ENCODE measurements at places on chromosomes 4 and X.

- no peak for DNase-seq
Observed at GRCh38 chrX:15529165-15529564, 28.6 kb downstream of the BMX start.

GRCh38 chrX:13498238-13498637, 71.2 kb upstream of the EGFL6 start:
- no peak for DNase-seq

DNA sequence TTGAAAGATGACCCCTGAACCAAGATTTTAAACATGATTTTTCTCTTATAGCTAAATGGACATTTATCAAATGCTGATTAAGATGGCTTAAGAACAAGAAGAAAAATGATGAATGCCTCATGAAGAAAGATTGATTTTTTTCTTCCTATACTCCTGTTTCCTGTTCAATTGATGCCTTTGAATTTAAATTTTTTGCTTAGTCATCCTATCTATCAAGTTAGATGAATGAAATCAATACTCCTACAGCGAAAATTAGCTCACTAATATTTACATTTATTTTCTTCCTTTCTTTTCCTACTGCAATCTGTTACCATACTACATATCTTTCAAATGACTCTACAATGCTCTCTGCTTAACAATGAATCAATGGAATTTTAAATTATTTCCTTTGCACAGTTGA, 773.6 kb upstream of the DIAPH2 start:
- no peak for DNase-seq

DNA sequence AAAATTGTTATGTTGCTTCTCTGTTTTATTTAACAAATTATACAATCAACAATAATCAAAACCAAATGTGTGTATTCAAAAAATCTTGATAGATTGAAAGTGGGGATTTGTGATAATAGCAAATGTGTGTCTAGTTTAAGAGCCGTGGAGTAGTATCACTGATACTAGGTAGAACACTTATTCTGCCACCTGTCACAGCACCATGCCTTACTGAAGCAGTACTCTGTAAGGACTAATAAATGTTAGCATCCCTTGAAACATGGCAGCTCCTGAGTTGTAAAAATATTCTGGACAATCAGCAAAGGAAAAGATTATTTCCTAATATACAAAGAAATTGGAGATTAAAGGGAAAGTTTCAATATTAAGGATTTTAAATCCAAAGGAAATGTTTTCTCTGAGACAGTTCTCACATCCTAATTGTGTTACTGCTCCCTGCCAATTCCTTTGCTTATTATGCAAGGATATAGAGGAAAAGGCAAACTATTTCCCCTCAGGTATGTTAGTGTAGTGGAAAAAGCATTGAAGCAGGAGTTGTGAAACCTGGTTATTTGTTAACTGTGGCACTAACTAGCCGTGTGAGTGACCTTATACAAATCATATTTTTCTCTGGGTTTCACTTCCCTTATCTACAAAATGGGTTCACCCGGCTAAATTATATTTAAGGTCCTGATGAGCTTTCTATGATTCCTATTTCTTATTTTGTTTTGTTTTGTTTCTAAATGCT, 303.1 kb downstream of the ARHGAP24 start:
- no peak for DNase-seq

- DNase-seq = no peak
Observed at GRCh38 chrX:133674726-133675470, 259.6 kb upstream of the GPC4 start.

DNA sequence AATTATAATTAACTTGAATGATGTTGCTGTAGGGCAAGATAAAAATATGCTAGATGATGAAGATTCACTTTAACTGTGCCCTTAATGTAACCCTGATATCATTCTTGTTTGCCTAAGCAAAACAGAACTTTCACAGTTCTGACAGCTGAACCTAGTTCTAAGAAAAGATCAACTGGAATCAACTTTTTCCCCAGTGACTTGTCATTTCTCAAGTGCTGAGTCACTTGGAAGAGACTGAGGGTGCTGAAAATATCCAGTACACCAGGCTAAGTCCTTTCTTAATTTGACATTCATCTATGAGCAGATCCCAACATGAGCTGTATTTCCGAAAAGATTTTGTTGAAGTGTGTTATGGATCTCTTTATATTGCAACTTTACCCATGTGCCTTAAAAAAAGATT, 140.4 kb downstream of the MID1IP1 start:
- no peak for DNase-seq

DNA sequence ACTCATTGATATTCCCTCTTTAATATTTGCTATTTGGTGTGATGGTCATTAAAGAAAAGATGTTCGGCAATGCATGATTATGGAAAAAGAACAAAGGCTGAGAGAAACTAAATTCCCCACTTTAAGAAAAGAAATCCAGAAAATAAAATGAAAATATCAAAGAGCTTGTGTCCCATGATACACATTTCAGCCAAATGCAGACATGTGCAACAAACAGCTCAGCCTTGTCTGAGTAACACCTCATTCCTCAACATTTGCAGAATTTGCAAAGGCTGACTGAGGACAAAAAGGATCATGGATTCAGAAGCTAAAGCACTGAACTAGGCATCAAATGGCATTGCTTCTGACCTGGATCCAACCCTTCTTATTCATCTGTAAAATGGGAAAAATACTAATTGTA, 281.0 kb downstream of the RAB28 start:
- no peak for DNase-seq

DNA sequence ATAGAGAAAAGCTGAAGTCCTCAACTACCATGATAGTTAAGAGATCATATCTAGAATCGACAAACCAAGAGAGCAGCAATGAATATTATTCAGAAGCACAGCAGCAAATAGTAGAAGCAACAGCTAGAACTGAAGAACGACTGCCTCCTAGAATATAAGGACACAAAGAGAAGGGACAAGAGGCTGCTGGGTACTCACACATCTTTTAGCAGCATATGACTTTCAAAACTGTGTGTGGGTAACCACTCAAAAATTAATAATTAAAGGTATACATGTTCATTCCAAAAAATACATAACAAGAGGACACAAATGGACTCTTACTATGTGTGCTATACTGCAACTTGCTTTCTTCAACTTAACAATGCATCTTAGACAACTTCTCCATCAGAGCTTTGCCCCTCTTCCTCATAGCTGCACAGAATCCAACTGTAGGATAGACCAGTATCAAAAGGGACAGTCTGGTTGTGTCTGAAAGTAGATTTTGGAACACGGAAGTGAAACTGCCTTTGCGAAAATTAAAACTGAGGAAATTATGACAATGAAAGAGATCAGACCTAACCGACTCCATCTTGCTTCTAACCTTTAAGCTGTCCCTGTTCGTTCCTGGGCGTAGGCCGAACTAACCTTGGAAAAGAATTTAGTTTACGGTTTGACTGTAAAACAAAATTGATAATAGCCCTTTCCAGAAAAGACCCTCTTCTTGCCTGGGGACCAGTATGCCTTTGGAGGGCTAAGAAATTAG, 125.7 kb downstream of the SH3KBP1 start:
- no peak for DNase-seq

DNA sequence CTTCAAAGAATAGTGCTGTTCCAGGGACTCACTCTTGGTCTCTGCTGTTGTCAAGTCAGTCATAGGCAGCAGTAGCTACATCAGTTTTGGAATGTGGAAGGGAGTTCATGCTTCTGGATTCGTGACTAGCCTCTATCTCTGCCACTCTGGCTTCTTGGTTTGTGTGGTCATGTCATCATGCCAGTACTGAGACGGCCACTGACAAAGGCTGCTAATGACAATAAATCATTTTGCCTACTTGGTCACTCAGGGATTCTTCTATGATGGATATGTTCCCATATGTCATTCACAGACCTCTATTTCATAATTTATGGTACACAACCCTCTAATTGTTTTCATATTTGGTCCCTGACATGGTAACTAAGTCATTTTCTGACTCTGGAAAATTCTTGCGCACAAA, 450.8 kb upstream of the BOD1L1 start:
- DNase-seq = peak; percentile 72

DNA sequence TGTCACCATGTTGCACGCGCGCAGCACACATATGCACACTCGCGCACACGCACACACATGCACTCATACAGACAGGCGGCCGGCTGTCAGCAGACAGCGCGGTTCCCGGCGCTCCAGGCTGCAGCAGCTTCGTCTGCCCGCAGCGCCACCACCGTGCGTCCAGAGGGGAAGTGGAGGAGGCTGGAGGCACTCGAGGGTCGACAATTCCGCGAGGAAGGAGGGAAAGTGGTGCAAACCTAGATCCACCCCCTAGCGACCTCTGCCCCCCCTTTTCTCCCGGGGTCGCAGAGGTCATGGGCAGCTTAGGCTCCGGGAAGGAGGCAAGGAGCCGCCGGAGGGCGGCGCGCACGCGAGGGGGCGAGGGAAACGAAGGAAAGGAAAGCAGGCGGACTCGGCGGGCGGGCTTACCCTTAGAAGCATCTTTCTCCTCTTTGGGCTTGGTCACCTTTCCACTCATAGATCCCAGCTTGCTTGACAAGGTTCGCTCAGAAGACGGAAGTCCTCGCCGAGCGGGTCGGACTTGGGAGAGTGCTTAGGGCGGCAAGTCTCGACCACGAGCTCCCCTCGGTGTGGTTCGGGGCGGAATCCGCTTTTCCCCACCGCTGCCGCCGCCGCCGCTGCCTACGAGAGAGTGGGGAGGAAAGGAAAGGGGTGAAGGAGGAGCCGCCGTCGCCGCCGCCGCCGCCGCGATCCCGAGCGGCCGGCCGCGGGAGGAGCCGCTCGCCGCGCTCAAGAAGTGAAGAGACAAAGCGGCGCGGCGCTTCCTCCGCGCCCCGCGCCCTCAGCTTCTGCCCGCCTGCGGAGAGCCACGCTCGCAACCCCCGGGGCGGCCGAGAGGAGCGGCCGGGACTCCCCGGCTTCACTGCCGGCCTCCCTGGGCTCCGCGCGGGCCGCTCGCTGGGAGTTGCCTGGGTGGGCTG, 326.6 kb upstream of the F9 start:
- peak; percentile 8 for DNase-seq

DNA sequence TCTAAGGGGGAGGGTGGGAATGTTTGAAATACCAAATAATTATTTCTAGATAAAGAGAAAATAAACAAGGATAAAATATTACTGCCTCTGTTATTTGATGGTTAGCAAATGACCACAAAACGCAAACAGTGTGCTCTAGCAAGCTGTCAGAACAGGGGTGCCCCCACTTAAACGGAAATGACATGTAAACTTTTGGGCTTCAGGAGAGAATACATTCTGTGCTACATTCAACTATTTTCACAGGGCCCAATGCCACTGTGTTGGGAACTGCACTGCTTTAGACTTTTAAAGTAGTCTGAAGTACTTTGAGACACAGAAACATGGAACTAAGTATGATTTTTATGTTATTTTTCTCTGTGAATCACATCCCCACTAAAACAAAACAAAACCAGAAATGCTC, 14.1 kb downstream of the CD40LG start:
- DNase-seq = no peak

- no peak for DNase-seq
Observed at GRCh38 chr4:28822163-28822562, 1898.0 kb upstream of the PCDH7 start.

DNA sequence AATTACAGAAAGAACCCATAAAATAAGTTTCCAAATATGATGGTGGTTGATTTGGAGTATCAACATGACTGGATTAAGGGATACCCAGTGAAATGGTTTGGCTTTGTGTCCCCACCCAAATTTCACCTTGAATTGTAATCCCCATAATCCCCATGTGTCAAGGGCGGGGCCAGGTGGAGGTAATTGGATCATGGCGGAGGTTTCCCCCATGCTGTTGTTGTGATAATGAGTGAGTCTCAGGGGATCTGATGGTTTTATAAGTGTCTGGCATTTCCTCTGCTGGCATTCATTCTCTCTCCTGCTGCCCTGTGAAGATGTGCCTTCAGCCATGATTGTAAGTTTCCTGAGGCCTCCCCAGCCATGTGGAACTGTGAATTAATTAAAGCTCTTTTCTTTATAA, 39.1 kb downstream of the WDFY3 start:
- no peak for DNase-seq

GRCh38 chr4:101103381-101104142, 243.8 kb downstream of the PPP3CA start:
- DNase-seq = no peak

DNA sequence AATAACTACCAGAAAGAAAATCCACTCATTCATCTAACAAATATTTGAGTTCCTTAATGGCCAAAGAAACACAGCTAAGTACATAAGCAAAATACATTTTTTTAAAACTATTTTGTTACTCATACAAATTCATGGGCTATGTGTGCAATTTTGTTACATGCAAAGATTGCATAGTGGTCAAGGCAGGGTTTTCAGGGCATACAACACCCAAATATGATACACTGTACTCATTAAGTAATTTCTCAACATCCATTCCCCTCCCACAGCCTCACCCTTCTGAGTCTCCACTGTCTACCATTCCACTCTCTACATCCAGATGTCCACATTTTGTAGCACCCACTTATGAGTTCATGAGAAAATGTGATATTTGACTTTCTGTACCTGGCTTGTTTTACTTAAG, 58.2 kb downstream of the BRWD3 start:
- DNase-seq = peak; percentile 40

GRCh38 chr4:1603413-1604135, 80.5 kb downstream of the FAM53A start:
- no peak for DNase-seq

GRCh38 chr4:146506272-146506671, 15.5 kb downstream of the SLC10A7 start:
- no peak for DNase-seq

GRCh38 chr4:60657807-60658206, 542.3 kb upstream of the ADGRL3 start:
- DNase-seq = peak; percentile 9

All from fibroblast of skin of scalp (primary cell).